ENCODE measurements at places on chromosomes 7 and 10. TPM values are rescaled to one million over a fixed set of nuclear protein-coding genes. Genes with fewer than 3 reads are reported as not detected.

Gene FRMPD2
- not detected for total RNA-seq

Gene EN2
- not detected for total RNA-seq

Gene ECHDC3
- 7.9 TPM for total RNA-seq

- peak within 1 kb of the TSS; percentile 92 for H3K27ac ChIP-seq
- H3K36me3 ChIP-seq, result no peaks in the 10 kb centered on the region
- H3K27me3 ChIP-seq, result no peaks in the 10 kb centered on the region
- peak within 1 kb of the TSS; percentile 19 for H3K4me3 ChIP-seq
- no peak for DNase-seq
- peaks cover 94% of the 10 kb centered on the region for H3K4me1 ChIP-seq
Measured at GRCh38 chr7:832167-832967, at the start of gene SUN1. SUN1 (plus strand) TSS chr7:832476; CDS start chr7:832525, 49 bp downstream.

GRCh38 chr10:76429368-76430060 is 998.1 kb downstream of the LRMDA start:
- H3K27ac ChIP-seq, result peak overlapping the region; percentile 81
- no peak for DNase-seq
- H3K27me3 ChIP-seq, result no peaks in the 10 kb centered on the region

DNA sequence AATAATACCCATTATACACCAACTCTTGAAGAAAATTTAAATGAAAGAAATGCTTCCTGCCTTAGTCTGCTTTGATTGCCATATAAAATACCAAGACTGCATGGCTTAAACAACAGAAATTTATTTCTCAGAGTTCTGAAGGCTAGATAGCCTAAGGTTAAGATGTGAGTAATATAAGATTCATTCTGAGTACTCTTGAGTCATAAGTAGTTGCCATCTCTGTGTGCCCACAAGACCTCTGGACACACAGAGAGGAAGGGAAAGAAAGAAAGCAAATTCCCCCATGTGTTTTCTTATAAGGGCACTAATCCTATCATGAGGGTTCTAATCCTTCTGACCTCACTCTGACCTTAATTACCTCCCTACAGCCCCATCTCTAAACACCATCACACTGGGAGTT is 201.2 kb downstream of the PTN start:
- no peaks in the 10 kb centered on the region for H3K36me3 ChIP-seq
- no peak for DNase-seq
- peaks cover 28% of the 10 kb centered on the region for H3K4me1 ChIP-seq

- H3K27ac ChIP-seq, result no peak overlapping the region
- peak; percentile 53 for DNase-seq
- no peaks in the 10 kb centered on the region for H3K4me1 ChIP-seq
- H3K36me3 ChIP-seq, result no peaks in the 10 kb centered on the region
Measured at GRCh38 chr7:42714356-42714755, 197.5 kb downstream of the C7orf25 start.

- no peaks in the 10 kb centered on the region for H3K36me3 ChIP-seq
- no peak overlapping the region for H3K27ac ChIP-seq
- DNase-seq, result no peak
- no peak overlapping the region for H3K4me3 ChIP-seq
- H3K27me3 ChIP-seq, result no peaks in the 10 kb centered on the region
Measured at GRCh38 chr10:127614484-127615017, 65.4 kb downstream of the NPS start.

GRCh38 chr7:90401989-90402388 is 1.3 kb upstream of the CLDN12 start:
- H3K27ac ChIP-seq, result no peak overlapping the region
- H3K27me3 ChIP-seq, result no peaks in the 10 kb centered on the region
- H3K36me3 ChIP-seq, result peaks cover 15% of the 10 kb centered on the region

Measured in esophagus muscularis mucosa (tissue), 4 donors.